Activated CD4-positive, alpha-beta memory T cell treated with anti-CD3 and anti-CD28 coated beads, Interleukin-2, amount 10 ng/mL, durations not matched to agents 7 days and 5 days (primary cell): ENCODE measurements at places on chromosomes 6 and 20. TPM values are rescaled to one million over a fixed set of nuclear protein-coding genes. Genes with fewer than 3 reads are reported as not detected.

Gene SIRPD
- total RNA-seq: not detected

Gene LATS1
- 31.0 TPM for total RNA-seq

Gene SRC
- 2.6 TPM for total RNA-seq

Gene SH3BGRL2
- total RNA-seq: 0.35 TPM

Gene CDSN
- total RNA-seq: not detected

Gene RGL2
- total RNA-seq: 44.3 TPM

Gene EYS
- not detected for total RNA-seq

Gene CPNE5
- 4.0 TPM for total RNA-seq

Gene IER3
- 13.1 TPM for total RNA-seq

Gene ZBP1
- total RNA-seq: 51.9 TPM

Gene RCAN2
- total RNA-seq: 3.1 TPM

Gene CGAS
- 48.2 TPM for total RNA-seq

Gene LPA
- total RNA-seq: not detected

Gene THBS2
- not detected for total RNA-seq

Gene MAS1
- not detected for total RNA-seq

Gene TBXT
- not detected for total RNA-seq

Gene ABHD12
- total RNA-seq: 31.7 TPM

Gene DEFB124
- not detected for total RNA-seq
